Hepatic stellate cell (primary cell): ENCODE measurements at places on chromosomes 1 and 21.
A peak's percentile ranks its signal among the peaks of the same experiment; 100 is the strongest.

- no peak for DNase-seq
These were observed 54.1 kb upstream of the ABCG1 start for GRCh38 chr21:42164818-42165217.

DNA sequence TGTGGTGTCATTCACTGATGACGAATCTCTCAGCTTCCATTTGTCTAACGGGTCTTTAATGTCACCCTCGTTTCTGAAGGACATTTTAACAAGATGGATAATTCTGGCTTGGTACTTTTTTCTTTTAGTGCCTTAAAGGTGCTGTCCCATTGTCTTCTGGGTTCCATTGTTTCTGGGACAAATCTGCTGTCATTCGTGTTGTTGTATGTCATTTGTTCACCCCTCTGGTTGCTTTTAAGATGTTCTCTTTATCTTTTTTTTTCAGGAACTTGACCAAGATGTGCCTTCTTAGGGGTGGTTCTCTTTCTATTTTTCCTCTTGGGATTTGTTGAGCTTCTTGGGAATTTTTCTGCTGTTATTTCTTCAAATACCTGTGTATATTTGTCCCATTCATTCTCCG lies 14.0 kb upstream of the MMEL1 start:
- DNase-seq: no peak

DNA sequence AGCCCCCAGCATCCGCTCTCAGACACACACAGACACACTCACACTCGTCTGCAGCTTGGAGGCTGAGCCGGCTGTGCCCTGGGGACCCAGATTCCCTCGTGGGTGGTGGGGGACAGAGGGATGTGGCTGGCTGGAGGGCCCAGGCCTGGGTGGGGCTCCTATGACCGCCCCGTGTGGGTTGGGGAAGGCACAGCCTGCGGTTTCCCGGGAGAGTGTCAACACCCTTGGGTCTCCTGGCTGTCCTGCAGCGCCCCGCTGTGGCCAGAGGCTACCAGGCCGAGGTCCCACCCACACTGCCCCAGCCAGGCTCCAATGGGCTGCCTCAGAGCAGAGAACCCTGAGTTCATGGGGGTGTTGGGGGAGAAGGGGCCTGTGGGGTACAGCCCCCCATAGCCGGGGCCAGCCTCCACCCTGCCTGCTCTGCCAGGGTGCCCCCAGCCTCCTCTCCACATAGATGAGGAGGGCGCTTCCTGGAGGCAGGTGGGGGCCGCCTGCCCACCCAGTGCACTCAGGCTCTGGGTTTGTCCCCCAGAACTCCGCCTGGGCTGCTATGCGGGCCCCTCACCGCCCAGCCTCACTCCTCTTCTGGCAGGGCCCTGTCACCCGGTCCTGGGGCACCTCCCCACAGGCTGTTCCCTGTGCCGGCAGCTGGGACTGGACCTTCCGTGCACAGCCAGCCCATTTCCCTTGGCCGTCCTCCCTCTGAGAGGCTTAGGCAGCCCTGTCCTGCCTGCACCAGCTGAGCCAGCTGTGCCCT lies at the start of gene TTC34:
TTC34 (minus strand) TSS at position 159 of the 757 bp plus-strand sequence. CDS start 866 bp downstream, outside the sequence.
- DNase-seq: peak; percentile 70

DNA sequence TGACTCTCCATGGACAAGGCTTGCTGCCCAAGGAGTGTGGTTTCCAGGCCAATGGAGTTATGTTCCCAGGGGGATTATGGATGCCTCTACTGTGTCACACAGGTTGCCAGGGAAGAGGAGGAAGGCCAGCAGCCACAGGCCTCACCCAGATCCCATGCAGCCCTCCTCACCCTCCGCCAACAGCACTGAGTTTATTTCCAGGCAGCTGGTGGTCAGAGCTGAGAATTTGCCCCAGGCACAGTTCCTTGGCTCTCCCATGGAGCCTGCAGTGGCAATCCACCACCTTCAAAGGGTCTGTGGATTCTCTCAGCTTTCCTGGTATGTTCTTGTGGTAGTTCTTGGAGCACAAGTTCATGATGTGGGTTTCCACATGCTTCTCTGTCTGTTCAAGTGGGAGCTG lies 79.2 kb downstream of the NTNG1 start:
- no peak for DNase-seq

DNA sequence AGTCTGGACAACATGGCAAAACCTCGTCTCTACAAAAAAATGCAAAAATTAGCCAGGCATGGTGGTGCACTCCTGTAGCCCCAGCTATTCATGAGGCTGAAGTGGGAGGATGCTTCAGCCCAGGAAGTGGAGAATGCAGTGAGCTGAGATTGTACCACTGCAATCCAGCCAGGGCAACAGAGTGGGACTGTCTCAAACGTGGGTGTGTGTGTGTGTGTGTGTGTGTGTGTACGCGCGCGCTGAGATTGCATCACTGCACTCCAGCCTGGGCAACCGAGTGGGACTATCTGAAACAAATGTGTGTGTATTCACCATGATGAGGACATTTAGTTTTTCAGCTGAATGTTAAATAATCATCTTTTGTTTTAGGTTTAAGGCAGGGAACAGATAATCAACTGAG lies 21.1 kb downstream of the USP1 start:
- DNase-seq: no peak

GRCh38 chr1:22815421-22816066 lies 104.9 kb downstream of the EPHB2 start:
- no peak for DNase-seq

GRCh38 chr1:10643607-10644306 lies 152.7 kb downstream of the CASZ1 start:
- DNase-seq: no peak

- DNase-seq: peak; percentile 83
These were observed 5.7 kb upstream of the PPP1R15B start for GRCh38 chr1:204417074-204417997.

DNA sequence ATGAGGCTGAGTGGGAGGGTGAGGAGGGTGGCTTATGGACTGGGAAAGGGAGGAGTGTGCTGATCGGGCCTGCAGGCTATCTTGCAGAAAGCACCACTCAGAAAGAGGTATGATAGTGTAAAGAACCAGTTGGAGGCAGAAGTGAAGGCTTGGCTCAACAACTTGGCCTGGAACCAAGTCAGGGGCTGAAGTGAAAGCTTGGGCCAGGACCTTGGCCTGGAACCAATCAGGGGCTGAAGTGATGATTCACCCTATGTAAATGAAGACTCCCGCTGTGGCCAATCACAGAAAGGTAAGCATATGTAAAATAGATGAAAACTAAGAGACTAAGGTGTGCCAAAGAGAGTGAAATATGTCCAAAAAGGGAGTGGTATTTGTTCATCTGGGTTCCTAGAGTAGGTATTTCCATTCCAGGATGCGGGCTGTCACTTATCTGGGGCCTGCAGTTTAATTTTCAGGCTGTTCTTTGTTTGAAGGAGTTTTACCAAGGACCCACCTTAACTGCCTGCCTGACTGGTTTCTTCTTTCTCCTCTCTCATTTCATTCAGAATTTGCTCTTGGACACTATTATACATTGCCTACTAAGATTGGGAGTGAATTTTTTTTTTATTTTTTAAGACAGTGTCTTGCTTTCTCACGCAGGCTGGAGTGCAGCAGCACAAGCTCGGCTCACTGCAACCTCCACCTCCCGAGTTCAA lies 5.1 kb upstream of the RFX5 start:
- DNase-seq: no peak

DNA sequence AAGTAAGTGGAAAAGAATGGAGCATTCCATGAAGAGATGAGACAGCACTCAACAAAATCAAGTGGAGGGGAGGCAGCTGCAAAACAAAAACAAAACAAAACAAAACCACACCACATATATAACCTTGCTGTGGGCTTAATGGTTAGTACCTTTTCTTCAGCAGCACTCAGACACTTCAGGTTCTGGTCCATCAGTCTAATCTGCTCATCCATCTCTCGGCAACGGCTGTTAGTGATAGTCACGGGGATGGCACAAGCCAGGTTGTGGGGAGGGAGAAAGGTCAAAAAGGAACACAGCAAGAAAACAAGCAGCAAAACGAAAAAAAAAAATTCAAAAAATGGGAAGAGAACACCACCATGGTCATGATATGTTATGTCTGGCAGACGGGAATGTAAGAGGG lies 17.0 kb upstream of the NUP210L start:
- DNase-seq: no peak

DNA sequence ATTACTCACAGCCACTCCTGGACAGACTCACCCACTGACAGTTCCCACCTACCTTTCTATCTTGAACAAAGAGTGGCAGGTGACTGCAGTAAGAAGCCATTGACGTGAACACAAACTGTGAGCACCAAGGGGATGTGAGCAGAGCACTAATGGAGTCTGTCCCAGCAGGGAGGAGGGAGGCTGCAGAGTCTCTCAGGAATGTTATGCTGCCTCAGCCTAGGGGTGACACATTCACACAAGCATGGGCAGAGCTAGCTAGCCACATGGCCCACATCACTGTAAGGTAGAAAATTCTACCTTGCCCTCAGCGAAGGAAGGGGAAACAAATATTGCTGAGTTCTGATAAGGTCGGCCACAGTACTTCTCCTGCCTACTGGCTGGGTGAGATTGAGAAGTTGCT lies 56.8 kb upstream of the PTGFRN start:
- DNase-seq: no peak

DNA sequence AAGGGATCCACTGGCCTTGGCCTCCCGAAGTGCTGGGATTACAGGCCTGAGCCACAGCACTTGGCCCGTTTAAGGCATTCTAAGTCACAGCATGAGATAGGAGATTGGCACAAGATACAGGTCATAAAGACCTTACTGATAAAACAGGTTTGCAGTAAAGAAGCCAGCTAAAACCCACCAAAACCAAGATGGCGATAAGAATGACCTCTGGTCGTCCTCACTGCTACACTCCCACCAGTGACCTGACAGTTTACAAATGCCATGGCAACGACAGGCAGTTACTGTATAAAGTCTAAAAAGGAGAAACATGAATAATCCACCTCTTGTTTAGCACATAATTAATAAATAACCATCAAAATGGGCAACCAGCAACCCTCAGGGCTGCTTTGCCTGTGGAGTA lies 33.3 kb upstream of the RCC2 start:
- DNase-seq: no peak

- DNase-seq: peak; percentile 42
These were observed 182.9 kb downstream of the BACH1 start for GRCh38 chr21:29481641-29482040.

DNA sequence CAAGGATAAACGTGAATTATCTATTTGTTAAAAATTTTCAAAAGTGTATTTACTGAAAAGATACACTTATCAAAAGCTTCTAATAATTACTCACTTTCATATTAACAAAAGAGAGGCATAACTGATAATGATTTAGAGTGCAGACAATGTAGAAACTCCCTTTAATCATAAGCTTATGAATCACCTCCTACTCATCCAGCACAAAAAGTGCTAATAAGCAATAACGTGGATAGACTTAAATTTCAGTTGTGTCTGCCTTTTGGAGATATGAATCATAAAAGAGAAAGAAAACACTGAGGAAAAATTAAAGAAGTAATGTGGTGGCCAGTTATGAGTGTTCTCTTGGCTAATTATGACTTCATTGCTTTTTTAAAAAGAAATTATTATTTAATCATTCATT lies 827.6 kb upstream of the B3GALT2 start:
- no peak for DNase-seq

GRCh38 chr1:30732277-30732996 lies 9.1 kb upstream of the MATN1 start:
- DNase-seq: no peak

DNA sequence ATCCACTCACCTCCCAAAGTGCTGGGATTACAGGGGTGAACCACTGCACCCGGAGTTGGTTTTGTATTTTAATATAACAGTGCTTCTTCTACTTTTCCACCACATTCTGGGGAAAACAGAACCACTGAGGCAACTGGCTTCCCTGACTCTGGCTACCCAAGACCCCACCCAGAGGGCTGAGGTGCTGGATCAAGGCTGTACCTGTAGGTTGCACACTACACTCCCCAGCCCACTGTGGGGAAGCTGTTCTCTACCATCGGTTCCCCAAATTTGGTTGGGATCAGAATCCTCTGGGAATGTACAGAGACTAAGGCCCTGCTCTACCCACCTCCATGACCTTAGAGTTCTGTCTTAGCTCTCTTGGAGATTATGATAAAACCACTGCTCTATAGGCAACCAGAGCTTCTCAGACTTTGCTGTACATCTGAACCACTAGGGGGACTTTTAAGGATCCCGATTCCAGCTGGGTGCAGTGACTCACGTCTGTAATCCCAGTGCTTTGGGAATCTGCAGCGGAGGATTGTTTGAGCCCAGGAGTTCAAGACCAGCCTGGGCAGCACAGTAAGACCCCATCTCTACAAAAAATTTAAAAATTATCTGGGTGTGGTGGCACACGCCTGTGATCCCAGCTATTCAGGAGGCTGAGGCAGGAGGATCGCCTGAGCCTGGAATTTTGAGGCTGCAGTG lies 51.6 kb downstream of the GNG4 start:
- peak; percentile 79 for DNase-seq

DNA sequence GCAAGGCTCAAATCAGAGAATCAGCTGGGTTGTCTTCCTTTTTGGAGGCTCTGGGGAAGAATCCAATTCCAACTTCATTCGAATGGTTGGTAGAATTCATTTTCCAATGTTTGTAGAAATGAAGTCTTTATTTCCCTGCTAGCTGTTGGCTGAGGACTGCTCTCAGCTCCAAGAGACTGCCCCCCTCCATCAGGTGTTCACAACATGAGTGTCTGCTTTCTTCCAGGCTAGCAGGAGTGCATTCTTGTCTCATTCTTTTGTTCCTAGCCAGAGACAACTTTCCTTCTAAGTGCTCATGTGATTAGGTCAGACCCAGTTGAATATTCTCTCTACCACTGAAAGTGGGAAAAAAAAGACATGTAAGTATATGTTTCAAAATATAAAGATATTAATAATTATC lies 95.2 kb downstream of the HLX start:
- no peak for DNase-seq

DNA sequence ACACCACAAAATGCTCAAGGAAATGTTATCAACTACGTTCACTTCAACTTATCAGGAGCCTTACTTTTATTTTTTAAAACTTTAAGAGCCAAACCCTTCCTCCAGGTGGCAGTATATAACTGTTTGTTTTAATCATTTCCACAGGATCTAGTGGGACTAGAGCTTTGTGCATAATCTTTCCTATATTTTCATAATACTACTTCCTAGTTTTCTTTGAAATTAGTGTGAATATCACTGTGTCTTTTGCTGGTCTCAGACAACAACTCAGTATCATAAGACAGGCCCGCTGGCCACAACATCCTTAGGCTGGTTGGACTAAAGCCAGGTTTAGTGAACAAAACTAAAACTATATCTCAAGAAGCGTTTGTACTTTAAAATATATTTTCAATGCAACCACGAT lies 145.5 kb downstream of the TIAM1 start:
- DNase-seq: peak; percentile 19
